ENCODE measurements at places on chromosomes 2 and 18.
A peak's percentile ranks its signal among the peaks of the same experiment; 100 is the strongest.

- no peak for DNase-seq
These were observed 33.9 kb downstream of the WIPF1 start for GRCh38 chr2:174563530-174564282.

GRCh38 chr2:200380833-200381542, 74.5 kb downstream of the SPATS2L start:
- no peak for DNase-seq

DNA sequence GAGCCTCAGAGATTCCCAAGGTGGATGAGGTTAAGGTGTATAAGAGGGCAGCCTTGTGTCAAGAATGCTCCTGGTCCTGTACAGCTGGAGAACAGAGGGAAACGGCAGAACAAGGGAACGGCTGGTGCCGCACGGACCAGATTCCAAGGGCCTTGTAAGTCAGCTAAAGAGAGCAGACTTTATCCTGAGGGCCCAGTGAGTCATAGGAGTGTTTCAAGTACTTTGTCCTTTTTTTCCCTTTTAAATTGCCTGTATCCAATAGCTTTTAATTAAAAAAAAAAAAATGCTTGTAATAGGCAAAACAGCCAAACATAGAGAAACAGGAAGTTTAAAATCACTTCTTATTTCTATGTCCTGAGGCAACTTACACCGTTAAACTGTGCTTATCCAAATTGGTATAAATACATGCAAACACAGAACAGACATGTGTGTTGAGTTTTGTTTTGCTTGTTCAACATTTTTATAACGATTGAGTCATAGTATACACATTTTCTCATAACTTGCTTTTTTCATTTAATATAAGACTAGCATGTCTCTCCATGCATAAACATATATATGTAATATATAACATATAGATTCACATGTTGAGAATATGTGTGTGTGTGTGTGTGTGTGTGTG, 42.1 kb upstream of the EVA1A start:
- no peak for DNase-seq

- no peak for DNase-seq
These were observed 95.9 kb upstream of the HDAC4 start for GRCh38 chr2:239496700-239497099.

DNA sequence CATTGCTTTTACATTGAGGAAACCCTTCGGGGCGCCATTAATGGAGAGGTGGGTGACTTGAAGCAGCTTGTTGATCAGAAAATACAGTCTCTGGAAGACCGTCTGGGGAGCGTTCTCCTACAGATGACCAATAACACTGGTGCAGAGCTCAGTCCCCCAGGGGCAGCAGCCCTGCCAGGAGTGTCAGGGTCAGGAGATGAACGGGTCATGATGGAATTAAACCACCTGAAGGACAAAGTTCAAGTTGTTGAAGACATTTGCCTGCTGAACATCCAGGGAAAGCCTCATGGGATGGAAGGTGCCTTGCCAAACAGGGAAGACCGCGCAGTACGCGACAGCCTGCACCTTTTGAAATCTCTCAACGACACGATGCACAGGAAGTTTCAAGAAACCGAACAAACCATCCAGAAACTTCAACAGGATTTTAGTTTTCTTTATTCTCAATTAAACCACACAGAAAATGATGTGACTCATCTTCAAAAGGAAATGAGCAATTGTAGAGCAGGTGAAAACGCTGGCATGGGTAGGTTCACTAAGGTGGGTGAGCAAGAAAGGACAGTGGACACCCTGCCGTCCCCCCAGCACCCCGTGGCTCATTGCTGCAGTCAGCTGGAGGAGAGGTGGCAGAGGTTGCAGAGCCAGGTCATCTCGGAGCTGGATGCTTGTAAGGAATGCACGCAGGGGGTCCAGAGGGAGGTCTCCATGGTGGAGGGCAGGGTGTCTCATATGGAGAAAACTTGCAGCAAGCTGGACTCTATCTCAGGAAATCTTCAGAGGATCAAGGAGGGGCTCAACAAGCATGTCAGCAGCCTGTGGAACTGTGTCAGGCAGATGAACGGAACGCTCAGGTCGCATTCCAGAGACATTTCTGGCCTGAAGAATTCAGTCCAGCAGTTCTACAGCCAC, 45.0 kb downstream of the EMILIN2 start:
- no peak for DNase-seq

- no peak for DNase-seq
These were observed 44.6 kb downstream of the ATIC start for GRCh38 chr2:215356334-215356947.

DNA sequence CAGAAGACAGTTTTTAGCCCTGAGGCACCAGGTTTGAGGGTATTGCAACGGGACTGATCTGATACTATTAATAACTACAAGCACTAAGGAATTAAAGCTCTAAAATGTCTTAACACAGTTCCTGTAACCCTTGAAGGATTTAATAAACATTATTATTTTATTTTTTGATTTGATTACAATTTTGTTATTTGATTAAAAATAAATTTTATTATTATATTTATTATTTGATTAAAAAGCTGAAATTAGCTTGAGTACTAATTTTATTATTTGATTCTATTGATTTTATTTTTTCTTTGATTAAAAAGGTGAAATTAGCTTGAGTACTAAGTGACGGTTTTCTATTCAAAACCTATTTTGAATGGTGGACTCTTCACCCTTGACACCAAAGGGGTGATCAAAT, 307.3 kb downstream of the ZNF521 start:
- no peak for DNase-seq

- no peak for DNase-seq
These were observed 15.5 kb downstream of the KCNIP3 start for GRCh38 chr2:95312543-95313201.

DNA sequence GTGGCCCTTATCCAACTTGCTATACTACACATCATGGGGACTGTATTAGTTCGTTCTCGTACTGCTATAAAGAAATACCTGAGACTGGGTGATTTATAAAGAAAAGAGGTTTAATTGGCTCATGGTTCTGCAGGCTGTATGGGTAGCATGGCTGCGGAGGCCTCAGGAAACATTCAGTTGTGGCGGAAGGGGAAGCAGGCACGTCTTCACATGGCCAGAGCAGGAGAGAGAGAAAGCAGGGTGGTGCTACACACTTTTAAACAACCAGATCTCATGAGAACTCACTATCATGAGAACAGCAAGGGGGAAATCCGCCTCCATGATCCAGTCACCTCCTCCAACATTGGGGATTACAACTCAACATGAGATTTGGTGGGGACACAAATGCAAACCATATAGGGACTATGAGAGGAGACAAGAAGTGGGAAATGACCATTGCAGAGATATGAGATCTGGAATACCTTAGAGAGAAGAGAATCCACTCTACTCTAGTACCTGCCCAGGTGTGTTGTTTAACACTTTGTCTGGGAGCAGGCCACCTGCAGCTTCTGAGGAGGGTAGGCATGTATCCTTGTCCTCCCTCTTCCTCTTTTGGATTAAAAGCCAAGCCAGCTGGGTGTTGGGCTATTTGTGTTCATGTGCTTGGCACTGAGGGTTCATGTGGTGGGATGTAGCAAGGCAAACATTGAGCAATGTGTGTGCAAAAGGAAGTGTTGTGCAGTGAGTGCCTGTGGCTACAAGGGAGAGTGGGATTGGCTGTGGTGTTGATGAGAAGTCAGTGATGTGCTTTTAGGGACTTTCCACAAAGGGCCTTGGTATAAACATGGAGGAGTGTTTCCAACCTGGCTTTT, 22.8 kb downstream of the TTLL4 start:
- peak; percentile 29 for DNase-seq

GRCh38 chr2:133976659-133977058, 277.2 kb upstream of the MGAT5 start:
- no peak for DNase-seq

DNA sequence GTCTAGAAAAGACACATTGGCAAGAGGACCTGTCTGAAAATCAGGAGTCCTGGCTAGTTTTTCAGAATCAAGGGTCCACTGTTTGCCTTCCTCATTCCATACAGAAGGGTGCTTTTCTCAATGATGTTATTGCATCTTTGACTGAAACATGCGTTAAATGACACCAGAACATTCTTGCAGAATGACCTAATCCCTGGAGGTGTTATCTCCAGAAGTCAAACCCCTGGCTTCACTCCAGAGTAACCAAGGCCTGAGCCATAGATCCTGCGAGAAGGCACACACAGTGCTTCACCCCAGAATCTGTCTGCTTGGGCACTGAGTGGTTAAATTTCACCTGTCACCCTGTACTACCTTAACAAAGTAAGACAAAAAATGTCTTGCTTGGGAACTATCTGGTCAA, 1055.2 kb upstream of the FANCL start:
- no peak for DNase-seq

GRCh38 chr2:239663364-239663924, 262.6 kb upstream of the HDAC4 start:
- no peak for DNase-seq

GRCh38 chr2:227491386-227491785, 19.4 kb downstream of the AGFG1 start:
- DNase-seq: no peak

DNA sequence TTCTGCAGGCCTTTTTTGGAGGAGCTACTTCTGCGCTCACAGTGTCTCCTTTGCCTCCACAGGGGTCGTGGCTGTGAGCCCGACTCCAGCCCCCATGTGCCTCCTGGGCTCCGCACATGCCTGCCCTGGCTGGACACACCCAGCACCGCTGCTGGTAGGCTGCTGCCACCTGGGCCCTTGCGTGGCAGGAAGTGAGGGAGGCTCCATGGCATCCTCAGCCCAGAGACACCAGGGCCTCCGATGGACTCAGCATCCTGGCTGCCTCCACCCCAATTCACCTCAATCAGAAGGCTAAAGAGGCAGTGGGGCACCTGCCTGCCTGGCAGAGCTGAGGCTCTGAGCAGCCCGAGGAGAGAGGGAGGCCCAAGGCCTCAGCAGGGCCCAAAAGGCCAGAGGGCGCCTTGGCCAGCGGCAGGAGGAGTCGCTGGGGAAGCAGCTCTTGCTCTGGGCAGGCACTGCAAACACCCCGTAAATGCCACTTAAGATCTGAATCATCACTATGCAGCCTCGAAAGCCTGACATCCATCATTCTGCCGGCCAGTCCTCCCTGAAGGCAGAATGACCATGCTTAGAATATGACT, 68.3 kb upstream of the OTOS start:
- no peak for DNase-seq

DNA sequence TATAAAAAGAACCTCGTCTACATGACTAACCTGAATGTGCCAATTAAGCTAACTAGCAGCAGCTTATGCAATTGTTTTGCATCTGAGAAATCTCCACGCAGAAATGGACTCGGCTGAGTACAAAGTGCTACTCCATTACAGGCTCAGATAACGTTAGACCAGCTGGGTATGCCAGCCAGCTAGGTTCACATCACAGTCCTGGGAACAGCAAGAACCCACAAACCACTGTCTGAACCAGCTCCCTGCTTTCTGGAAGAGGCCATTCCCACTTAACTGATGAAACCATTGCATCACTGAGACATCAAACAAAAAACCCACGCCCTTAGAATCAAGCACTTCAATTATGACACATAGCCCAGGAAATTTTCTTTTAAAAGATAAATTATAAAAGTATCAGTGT, 202.7 kb downstream of the CYRIA start:
- DNase-seq: no peak

- DNase-seq: no peak
These were observed 34.9 kb downstream of the OSBPL1A start for GRCh38 chr18:24362757-24363156.

DNA sequence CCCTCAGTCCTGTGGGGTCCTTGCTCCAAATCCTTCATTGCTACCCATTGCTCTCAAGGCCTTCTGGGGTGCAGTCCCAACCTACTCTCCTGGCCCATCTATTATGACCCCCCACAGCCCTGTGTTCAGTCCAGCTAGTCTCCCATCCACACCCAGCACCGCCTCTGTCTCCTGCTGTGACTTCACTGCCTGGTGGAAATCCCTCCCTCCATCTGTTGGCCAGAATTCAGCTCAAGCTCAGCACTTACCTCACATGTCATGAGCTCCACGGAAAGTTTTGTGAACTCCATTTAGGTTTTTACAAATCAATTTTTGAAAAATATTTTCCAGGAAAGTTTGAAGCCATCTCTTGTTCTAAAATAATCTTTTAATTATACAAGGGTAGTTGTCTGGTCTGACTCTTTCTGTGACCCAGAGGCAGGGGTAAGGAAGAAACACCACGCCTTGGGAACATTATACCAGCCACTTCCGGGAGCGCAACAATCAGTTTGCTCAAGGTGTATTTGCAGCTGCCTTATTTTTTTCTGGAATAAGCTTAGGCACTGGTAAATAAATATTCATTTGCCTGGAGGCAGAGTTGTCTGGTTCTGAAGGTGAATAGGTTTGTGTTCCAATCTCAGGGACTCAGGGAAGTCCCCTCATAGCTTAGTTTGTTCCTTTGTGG, 110.8 kb downstream of the VIT start:
- no peak for DNase-seq

All from activated CD8-positive, alpha-beta T cell treated with anti-CD3 and anti-CD28 coated beads, Interleukin-2, amount 10 ng/mL, durations not matched to agents 7 days and 5 days (primary cell).